ENCODE measurements at places on chromosomes 3 and 15.

DNA sequence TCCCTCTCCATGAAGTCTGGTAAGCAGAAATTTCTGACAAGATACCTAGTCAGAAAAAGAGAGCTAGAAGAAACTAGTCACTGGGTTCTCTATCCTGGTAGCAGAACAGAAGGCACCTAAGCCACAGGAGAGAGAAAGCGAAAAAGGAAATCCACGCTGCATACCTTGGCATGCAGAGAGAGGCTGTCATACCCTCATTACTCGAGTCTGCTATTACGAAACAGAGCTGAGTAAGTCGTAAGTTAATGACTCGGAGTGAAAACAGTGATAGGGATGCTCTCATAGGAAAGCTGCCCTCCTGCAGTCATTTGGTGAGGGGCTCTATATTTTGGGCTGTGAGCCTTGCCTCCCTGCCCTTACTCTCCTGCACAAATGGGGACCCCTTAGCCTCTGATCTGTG is 16.2 kb downstream of the CLRN1 start:
- peak; percentile 57 for DNase-seq

GRCh38 chr15:85024509-85025336 is 43.1 kb downstream of the PDE8A start:
- DNase-seq: peak; percentile 56

GRCh38 chr3:108403198-108403597 is 106.8 kb downstream of the HHLA2 start:
- DNase-seq: no peak

DNA sequence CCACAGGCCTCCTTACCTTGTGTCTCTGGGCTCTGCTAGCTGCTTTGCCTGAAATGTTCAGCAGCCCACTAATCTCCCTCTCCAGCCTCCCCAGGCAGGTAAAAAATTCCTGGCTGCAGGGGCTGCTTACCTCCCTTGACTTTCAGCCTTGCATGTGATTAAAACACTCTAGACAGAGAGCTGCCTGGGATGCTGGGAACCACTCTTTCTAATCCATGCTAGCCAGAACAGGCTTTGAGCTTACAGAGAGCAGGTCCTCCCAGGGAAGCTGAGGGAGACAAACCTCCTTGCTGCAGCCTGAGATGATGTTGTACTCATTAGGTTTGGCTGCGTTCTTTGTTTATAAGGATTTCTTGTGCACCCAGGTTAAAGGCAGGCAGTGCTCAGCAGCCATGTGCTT is 33.7 kb upstream of the LIPC start:
- no peak for DNase-seq

DNA sequence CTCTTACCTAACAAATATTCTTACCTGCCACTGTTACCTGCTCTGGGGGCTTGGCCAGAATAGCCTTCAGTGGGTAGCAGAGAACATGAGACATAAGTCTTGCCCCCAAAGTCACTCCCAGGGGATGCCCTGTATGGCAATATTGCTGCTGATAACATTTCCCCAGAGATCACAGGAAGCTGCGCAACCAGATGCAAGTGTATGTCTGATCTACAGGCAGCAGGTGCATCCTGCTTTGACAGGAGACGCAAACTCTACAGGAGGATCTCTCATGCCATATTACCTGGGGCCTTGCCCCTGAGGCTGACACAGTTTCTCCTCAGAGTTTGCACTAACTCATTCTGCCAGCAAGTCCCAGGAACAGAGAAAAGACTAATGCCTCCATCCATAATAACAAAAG is 174.4 kb upstream of the LPP start:
- DNase-seq: no peak

GRCh38 chr3:24111711-24112110 is 166.6 kb downstream of the NR1D2 start:
- DNase-seq: no peak

GRCh38 chr3:53227993-53228885 is 27.6 kb downstream of the TKT start:
- no peak for DNase-seq

DNA sequence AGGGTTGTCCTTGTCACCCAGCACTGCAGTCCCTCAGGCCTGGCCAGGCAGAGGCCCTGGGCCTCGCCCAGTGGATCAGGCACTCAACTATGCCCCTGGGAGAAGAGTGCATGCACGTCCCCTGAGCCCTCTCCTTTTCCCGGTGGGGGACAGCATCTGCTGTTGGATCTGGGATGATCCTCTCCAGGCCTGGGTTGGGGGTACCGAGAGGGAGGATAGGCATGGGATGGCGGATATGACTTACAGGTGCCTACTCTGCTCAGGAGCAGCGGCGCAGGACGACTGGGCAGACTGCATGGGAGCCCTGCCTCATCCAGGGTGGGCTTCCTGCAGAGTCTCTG is 9.0 kb upstream of the APBA2 start:
- DNase-seq: no peak

DNA sequence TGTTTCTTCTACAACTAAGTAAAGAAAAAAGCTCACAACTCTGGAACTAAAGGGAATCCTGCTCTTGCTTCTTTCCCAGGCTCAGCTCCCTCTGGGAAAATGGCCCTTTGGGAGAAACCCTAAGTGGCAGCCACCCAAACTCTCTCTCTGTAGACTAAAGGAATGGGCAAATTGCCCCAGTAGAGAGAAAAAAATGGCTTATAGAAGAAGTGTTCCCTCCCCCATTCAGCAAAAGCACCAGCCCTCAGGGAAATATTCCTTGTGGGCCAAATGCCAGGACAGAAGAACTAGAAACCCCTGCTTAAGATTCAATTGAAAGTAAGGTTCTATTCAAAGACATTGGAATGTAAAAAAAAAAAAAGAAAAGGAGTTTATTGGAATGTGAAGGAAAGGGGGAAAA is 603.7 kb upstream of the ALCAM start:
- DNase-seq: no peak

DNA sequence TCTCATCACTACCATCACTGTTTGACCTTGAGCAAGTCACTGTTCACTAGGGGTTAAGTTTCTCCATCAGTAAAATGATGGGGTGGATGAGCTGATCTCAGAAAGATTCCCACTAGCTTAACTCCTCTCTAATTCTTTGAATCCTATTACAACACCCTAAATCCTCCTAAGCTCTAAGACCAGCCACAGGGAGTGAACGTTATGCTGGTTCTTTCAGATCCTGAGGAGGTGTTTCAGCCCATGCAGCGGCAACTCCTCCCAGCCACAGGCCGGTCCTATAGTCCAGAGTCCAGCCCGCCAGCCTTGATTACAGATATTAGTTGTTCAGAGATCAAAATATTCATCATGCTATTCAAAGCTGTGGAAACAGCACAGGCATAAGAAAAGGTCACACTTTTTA is 15.1 kb downstream of the MB21D2 start:
- DNase-seq: no peak

DNA sequence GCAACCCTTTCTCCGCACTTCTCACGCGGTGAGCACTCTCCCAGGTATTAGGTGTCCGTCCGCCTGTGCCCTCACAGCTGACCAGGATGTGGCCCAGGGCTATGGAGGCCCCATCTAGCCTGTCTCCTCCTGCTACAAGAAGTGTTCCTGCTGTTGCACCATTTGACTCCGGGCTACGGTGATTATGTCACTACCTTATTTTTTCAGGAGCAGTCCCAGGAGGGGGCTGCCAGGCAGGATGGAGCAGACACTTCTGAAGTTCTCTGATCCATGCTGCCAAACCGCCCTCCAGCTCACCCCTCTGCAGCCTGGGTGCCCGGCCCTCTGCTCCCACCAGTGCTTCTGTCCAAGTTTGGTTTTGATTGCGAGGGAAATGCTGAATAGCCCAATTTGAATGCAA is 36.9 kb downstream of the ZXDC start:
- no peak for DNase-seq

DNA sequence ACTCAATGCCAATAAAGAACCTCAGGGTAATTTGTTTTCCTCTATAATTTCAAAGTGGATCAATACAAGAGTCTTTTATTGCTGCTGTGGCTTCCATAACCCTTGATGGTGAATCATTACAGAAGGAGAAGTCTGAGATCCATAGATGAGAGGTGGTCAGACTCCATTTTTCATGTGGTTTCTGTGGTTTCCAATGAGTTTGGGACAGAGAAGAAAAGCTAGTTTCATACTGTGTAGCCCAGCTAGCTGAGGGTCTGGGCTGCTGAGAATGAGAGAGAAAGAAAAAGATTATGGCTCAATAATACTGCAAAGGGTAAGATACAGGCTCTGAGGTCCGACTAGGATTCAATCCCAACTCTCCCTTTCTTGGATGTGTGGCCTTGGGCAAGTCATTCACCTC is 180.6 kb upstream of the LRRN1 start:
- DNase-seq: no peak

DNA sequence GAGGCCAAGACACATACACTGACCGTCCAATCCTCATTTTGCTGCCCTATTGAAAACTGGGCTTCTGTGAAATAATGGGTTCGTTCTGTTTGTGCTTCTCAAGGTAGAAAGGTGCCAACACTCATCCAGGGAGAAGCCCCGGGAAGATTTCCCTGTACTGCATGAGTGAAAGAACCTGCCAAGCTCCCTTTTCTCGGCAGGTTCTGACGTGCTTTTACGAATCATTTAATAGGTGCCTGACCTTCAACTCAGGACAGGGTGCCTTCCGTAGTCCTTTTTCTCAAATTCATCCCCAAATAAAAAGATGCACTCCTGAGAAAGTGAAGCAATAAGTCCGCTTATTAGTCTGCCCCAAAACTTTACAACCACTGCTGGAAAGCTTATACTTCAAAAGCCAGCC is 64.2 kb downstream of the B3GNT5 start:
- no peak for DNase-seq

GRCh38 chr3:85922374-85922773 is 963.6 kb downstream of the CADM2 start:
- no peak for DNase-seq

- DNase-seq: no peak
These were observed 73.9 kb downstream of the BOC start for GRCh38 chr3:113285226-113285625.

DNA sequence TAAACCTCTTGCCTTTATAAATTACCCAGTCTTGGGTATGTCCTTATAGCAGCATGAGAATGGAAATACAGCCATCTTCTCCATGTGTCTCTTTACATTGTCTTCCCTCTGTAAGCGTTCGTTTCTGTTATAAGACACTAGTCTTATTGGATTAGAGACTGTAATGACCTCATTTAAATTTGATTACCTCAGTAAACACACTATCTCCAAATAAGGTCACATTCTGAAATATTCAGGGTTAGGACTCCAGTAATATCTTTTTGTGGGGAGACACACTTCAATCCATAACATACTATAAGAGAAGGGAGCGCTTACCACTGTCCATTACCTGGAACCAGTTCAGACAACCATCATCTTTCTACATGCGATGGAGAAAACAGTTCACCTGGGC is 34.3 kb upstream of the CD47 start:
- no peak for DNase-seq

DNA sequence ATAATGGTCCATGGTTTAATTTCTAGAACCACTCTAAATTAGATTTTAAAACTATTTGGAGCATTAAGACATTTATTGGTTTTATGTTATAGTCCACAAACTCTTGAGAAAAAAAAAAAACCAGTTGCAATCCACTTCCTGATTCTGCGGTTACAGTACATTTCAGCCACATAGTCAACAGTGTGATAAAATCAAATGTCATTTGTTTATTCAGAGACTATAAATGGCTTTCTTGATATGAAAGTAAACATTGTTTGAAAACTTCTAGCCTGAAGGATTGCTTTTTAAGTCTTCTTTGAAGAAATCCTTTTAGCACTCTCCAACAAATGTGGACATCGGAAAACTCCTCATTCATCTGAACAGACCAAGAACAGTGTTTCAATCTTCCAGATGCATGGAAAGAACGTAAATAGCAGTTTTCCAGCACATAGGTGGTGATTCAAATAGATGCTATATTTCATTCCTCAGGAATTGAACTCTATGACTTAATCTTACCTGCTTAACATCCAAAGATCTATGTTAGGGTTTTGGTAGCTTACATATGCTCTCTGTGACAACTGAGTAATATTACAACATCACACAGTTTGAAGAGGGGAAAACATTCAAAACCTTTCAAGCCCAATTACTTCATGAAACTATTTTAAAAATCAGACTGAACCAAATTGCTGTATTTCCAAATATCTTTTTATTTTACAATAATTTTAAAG is 87.8 kb upstream of the UBE2E2 start:
- no peak for DNase-seq

DNA sequence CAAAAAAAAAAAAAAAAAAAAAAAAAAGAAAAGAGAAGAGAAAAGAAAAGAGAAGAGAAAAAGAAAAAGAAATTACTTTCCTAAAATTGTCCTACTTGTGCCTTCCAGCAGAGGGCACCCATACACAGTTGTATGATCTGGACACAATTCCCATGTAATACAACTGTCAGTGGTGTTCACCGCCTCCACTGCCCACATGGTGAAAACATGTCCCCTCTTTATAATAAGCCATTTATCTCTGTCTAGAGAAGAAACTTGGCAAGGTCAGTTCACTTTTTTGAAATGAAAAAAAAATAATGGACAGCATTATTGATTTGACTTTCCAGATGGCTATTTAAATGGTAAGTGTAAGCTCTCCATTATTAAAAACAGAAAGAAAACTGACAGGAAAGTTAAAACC is 459.4 kb downstream of the GBE1 start:
- peak; percentile 3 for DNase-seq

- DNase-seq: no peak
These were observed 13.2 kb upstream of the TIPARP start for GRCh38 chr3:156661155-156661554.

DNA sequence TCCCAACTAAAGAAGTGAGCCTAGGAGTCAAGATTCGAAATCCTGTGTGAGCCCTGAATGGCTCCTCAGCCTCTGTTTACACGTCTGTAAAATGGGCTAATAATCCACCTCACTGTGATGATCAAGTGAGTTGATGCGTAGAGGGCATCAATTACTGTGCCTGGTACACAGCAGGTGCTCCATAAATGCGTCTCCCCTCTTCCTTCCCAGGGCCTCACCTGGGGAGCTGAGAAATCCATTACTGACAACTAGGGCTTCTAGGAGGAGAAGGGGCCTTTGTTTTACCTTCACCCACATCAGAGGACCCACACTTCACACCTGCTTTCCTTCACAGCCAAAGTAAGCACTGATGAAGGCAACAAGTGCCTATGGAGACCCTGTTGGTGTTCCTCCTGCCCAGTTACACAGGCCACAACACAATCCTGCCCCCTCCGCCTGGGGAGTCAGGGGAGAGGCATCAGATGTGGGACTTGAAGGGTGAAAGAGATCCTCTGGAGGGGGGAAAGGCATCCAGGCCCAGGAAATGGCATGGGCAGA is 1.4 kb downstream of the CIB2 start:
- no peak for DNase-seq

DNA sequence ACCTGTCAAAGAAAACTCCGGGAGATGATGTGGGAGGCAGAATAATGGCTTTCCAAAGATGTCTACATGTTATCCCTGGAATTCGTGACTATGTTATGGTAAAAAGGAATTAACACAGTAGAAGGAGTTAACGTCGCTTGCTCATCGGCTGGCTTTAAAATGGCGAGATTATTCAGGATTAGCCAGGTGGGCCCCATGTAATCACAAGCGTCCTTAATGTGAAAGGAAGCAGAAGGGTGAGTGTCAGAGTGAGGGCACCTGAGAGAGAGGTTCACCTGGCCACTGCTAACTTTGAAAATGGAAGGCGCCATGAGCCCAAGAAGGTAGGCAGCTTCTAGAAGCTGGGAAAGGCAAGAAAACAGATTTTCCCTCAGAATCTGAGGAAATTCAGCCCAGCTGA is 557.2 kb downstream of the EPHB1 start:
- no peak for DNase-seq

- DNase-seq: no peak
These were observed 232.1 kb downstream of the NECTIN3 start for GRCh38 chr3:111303760-111304159.
